CD4-positive, alpha-beta T cell treated with Interleukin-12 subunit alpha and Interleukin-12 subunit beta, for 1 hour (primary cell): ENCODE measurements at places on chromosomes 6 and 20.

DNA sequence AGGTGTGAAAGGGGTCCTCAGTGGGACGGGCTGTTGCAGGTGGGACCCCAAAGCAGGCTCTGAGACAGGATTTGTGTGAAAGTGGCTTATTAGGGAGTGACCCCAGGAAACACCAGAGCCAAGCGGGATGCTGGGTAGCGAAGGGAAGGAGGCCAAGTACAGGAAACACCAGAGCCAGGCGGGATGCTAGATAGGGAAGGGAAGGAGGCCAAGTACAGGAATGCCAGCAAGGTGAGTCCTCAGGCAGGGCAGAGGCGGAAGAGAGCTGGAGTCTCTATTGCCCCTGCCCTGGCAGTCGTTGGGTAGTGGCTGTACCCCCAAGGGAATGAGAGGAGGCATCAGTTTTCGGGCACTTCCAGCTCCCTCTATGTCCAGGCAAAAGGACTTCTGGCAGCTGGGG is 30.5 kb upstream of the TGM2 start:
- DNase-seq, result no peak

GRCh38 chr6:130394246-130394645 is 28.4 kb downstream of the TMEM200A start:
- no peak for DNase-seq

DNA sequence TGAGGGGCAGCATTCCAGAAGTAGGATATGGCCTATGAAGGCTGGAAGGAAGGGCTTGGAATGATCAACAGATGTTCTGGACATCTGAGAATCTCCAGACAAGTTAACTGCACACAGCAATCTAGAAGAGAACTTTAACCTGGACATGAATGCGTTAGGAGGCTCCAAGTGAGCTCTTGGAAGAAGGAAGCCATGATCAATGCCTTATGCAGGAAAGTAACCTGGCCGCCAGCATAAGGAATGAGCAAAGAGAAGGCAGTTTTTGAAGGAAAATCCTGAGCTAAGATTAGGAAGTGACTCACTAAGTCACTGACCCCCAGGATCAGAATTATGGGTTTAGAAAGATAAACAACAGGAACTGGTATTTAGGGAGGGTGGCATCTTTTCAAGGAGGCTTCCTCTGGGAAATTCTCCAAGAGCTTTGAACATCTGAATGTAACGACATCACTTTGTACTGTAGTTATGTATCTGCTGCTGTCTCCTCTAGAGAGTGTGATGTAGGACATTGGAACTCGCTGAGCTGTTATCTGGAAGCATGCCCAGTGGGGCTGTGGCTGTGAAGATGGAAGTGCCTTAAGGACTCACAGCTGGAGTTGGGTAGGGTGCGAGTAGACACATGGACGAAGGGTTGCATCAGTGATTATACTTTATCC is 236.8 kb downstream of the PACRG start:
- DNase-seq, result no peak

- DNase-seq, result peak; percentile 77
These were observed 31.9 kb downstream of the NSFL1C start for GRCh38 chr20:1434571-1435336.

DNA sequence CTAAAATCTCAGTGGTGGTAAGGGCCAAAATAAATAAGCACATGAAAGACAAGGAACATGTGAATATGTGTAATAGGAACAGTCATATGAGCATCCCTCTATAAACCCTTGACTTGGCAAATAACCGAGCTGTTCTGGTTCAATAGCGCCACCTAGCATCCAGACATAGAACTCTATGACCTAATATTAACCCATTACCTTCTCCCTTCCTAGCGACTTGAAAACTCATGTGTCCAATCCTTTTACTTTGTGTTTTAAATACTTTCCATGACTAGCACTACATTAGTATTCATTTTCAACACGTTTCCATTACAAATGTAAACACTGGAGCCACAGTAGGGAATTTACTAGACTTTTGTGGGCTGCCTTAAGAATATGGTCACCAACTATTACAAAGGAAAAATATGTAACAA is 279.7 kb downstream of the UST start:
- no peak for DNase-seq

DNA sequence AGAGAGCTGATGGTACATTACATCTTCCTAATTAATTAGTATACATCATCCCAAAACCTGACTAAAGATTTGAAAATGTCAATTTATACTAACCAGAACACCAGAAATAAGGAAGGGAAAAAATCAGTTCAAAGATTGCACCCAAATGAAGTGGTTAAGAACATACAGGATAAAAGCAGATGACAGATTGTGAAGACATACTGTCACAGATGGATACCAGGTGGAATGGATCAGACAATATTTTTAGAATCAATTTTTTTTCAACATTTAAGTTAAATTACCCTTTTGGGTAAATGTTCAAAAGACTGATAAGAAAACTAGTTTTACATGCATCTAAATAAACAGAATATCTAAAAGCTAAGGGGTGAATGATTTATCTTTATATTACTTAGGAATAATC is 47.6 kb downstream of the EPHA7 start:
- DNase-seq, result no peak

DNA sequence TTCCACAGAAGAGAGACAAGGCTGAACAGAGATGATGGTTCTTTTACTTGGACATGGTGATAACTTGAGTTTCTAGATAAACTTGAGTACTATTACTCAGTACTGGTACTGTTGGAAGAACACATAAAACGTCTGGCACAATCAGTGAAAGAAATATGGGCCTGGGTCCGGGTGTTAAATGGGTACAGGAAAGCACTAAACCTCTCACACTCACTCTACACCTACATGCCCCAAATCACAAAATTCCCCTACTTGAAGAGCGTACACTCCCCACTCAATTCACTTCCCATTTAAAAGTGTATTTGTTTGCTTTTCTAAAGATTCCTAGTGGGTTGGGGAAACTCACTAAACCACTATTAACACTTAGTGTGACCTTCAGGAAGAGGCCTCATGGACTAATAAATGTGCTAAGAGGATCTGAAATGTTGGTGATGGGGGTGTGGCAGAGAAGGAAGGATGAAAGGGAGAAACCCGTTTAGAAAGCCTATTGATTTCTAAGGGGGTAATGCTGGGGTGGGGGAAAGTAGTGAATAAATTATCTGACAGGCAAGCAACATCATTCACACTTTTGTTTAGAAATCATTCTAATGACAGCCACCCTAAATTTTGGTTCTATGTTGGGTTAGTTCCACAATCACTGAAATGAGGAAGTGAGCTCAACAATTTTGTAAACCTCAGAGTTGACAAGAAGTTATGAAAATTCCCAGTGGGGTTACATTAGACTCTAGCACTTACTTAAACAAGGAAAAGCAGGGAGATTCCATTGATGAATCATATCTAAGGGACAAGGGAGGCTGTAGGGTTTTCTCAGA is 222.6 kb upstream of the MARCKS start:
- peak; percentile 9 for DNase-seq

DNA sequence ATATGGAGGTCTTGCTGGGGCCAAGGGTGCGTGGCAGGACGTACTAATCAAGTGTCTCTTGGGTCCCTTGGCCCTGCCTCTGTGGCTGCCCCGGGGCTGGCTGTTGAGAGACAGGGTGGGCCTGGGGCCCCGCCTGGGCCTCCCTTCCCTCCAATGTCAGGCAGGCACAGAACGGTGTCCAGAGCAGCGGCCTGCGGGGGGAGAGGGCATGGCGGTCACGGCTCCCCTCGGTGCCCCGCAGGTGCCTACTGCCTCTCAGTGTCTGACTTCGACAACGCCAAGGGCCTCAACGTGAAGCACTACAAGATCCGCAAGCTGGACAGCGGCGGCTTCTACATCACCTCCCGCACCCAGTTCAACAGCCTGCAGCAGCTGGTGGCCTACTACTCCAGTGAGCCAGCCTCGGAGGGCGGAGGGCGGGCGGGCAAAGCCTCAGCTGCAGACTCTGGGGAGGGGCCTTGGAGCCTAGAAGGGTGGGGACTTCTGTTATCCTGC is 50.0 kb downstream of the SRC start:
- no peak for DNase-seq
